ENCODE measurements at places on chromosomes 2 and 18.

- DNase-seq, result no peak
Observed at GRCh38 chr2:180677200-180677599, 303.2 kb upstream of the UBE2E3 start.

GRCh38 chr2:181471783-181472182 is 14.6 kb downstream of the ITGA4 start:
- DNase-seq, result no peak

DNA sequence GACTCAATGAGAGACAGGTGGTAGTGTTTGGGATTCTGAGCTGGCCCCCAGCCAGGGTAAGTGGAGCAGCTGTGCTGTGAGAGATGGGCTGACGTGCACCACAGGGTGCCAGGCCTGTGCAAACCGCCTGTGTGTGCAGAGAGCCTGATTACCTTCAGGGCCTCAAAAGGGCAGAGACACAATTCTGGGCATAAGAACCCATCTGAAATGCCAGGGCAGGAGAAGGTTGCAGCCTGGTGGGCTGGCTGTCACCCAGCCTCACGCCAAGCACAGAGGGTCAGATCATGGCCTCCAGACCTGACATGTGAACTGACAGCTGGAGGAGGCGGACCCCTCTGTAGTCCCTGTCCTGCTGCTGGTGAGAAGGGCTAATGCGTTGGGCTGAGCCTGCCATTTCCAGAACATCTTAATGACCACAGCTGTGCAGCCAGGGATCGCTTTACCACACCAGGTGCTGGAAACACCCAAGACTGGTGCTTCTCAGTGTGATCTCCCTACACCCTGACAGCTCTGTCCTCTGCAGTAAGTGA is 100.9 kb downstream of the ARL4C start:
- DNase-seq, result no peak

DNA sequence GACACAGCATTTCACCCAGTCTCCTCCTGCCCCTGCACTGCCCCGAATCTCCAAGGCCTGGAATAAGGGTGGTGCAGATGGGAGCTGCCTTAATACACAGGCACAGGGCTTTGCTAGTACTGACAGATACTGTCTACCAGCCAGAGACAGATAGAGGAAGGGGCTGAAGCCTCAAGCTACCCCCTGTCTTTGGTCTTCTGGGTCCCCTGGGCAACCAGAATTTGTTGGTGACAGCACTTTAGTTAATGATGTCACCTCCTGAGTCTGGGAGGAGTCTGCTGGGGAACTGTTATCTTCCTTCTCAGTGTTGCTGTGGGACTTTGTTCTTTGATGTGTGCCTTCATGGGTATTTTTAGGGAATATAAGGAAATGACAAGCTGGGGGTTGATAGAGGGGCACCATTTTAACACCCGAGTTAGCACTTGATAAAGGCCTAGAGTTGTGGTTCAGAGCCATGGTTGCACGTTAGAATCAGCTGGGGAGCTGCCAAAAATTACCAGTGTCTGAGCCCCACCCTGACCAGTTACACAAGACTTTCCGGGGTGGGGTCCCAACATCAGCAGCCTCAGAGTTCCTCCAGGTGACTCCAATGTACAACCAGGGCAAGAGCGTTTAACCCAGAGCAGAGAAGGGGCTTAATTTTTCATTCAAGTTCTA is 136.8 kb downstream of the SMAD7 start:
- no peak for DNase-seq

GRCh38 chr2:124804014-124804940 is 779.2 kb downstream of the CNTNAP5 start:
- DNase-seq, result no peak

- DNase-seq, result no peak
Observed at GRCh38 chr2:167871286-167871685, 376.1 kb downstream of the STK39 start.

- no peak for DNase-seq
Observed at GRCh38 chr2:156445296-156446220, 9.4 kb downstream of the GPD2 start.

- no peak for DNase-seq
Observed at GRCh38 chr18:37161491-37161890, 332.6 kb downstream of the KIAA1328 start.

- DNase-seq, result no peak
Observed at GRCh38 chr18:21853016-21853415, 112.4 kb downstream of the MIB1 start.

- no peak for DNase-seq
Observed at GRCh38 chr2:18194161-18194560, 315.7 kb downstream of the KCNS3 start.

- no peak for DNase-seq
Observed at GRCh38 chr18:50461251-50461650, 86.4 kb downstream of the SKA1 start.

DNA sequence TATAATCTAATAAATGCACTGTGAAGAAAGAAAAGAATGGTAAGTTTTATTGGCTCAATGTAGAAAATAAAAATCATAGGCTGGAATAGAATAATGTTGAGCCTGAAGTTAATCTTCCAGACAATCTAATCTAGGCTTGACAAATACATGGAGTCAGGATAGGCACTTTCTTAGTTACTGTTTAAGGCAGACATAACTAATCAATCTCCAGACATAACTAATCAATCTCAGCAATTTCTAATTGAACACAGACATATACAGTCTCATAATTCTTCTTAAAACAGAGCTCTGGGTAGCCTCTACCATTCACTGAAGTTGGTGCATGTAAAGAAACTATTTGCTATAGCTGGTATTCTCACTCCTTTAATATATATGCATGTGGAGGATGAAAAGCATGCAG is 150.1 kb upstream of the CTAGE1 start:
- DNase-seq, result no peak

DNA sequence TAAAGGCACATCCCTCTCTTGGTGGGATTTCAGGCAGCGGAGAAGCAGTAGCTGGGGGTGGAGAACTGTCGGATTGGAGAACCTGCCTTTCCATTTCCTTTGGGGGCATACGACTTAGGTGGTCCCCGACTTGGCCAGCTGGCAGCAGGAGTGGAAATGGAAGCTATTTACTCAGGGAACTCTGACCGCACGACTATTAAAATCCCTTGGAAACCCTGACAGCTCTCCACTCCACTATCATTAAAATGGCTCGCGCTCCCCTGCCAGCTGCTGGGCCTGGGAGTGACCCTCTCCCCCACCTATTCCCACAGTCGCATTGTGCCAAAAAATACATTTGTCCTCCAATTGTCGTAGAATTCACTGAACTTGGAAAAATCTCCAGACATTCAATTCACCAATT is 77.7 kb upstream of the APCDD1 start:
- DNase-seq, result no peak

DNA sequence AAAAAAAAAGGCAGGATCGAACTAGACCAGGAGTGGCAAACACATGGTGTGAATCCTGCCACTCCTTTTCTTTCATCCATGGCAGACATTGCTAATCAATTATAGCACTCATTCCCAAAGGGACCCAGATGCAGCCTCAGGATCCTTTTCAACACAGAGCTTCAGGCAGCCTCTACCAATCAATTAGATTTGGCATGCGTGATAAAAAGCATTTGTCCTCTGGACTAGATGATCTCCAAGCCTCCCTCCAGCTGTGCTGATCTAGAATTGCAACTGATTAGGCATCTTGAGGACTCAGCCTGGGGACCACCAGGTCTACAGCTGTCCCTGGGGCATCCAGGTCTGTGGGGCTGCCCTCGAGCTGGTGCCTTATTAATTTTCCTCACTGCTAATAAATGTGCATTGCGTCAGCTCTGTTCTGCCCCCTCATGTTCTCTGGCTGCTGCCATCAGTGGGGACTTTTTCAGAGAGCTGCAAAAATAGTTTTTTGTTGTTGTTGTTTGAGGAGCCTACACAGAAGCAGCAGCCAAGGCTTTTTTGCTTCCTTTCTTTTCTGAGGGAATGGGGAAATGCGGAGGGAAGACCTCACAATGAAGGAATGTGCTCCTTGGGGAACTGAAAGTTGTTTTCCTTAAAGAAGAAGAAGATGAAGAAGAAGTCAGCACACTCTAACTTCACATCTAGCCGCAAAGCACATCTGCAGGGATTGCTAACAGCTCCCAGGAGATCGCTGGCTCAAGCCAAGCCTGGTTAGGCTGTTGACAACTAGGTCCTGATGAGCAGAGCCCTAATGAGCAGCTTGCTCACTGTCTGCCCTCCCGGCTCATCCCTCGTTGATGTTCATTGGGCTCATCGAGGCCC is 8.8 kb upstream of the ATOH8 start:
- DNase-seq, result peak; percentile 63

- no peak for DNase-seq
Observed at GRCh38 chr2:20188851-20189250, 36.1 kb downstream of the SDC1 start.

GRCh38 chr2:151358166-151358970 is 976 bp downstream of the TNFAIP6 start:
- no peak for DNase-seq

GRCh38 chr18:58893388-58894099 is 28.9 kb downstream of the ZNF532 start:
- DNase-seq, result no peak

DNA sequence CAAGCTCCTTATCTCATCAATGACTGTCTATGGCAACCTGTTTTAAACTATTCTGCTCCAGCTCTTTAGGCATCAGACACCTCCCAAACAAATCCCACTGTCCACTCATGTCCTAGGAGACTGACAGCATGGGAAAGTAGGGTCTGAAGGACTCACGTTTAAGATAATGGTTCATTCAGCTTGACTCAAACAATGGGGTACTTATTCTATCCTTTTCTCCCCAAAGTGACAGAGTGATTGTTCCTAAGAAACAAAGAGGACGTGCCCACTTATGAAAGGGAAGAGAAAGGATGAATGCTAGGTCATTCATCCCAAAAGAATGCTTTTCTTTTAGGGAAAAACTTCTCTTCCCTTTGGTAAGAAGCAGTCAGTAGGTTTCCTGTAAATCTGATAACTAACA is 41.9 kb downstream of the ALK start:
- no peak for DNase-seq

GRCh38 chr2:42895134-42895790 is 102.9 kb upstream of the HAAO start:
- DNase-seq, result no peak

DNA sequence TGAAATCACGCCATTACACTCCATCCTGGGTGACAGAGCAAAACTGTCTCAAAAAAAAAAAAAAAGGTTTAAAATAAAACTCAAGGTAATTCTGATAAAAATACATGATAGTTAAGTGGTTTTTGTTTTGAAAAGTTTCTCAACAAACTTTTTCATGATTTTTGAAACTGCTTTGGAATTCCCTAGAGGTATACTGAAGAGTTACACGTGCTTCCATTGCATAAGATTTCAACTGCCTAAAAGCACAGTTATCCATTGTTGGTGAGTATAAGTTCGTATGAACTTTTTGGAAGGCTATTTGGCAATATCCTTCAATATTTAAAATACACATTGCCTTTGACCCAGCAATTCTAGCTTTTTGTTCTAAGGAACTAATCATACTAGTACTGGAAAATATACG is 74.9 kb downstream of the USP34 start:
- DNase-seq, result no peak

- DNase-seq, result no peak
Observed at GRCh38 chr2:205903549-205904129, 182.3 kb downstream of the INO80D start.

GRCh38 chr2:121824264-121824663 is 68.8 kb downstream of the TSN start:
- DNase-seq, result no peak

DNA sequence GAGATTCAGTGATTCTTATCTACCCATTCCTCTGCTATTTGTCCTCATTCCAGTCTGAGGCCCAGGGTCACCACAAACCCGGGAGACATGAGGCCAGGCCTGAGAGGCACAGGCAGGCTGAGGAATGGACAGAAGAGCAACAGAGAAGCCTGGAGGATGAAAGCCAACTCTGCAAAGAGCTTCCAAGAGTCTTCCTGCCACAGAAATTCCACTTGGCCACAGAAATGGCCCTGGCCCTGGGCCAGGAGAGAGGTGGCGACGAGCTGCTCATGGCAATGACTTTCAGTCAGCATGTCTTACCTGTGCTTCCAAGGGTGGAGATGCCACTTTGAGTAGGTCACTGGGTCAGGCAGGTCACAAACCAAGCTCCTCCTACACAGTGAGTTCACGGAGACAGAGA is 155.3 kb upstream of the PKDCC start:
- DNase-seq, result no peak

DNA sequence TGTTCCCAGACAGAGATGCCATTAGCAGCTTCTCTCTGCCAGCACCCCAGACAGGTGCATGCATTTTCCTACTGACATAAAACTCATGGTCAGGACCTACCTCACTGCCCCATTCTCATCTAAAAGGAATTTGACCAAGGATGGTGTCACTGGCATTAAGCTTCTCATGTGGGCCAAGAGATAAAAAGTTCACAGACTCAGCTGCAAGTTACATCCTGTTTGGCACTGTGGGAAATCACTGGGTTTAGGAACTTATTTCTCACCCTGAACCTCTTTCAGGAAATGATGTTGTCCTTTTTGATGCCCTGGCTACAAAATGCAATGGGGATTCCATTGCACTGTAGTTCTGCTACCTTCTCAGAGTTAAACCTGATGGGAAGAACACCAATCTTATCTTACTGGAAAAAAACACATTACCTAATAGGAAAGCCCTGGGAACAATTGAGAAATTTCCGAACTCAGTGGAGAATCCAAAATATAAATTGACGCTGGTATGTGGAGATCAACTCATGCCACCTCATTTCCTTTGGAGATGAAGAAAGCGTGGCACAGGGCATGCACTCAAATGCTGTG is 252.1 kb upstream of the COPS8 start:
- no peak for DNase-seq

- no peak for DNase-seq
Observed at GRCh38 chr2:3601561-3602271, 6.8 kb downstream of the COLEC11 start.

GRCh38 chr2:131046028-131046917 is 47.0 kb downstream of the FAM168B start:
- no peak for DNase-seq

DNA sequence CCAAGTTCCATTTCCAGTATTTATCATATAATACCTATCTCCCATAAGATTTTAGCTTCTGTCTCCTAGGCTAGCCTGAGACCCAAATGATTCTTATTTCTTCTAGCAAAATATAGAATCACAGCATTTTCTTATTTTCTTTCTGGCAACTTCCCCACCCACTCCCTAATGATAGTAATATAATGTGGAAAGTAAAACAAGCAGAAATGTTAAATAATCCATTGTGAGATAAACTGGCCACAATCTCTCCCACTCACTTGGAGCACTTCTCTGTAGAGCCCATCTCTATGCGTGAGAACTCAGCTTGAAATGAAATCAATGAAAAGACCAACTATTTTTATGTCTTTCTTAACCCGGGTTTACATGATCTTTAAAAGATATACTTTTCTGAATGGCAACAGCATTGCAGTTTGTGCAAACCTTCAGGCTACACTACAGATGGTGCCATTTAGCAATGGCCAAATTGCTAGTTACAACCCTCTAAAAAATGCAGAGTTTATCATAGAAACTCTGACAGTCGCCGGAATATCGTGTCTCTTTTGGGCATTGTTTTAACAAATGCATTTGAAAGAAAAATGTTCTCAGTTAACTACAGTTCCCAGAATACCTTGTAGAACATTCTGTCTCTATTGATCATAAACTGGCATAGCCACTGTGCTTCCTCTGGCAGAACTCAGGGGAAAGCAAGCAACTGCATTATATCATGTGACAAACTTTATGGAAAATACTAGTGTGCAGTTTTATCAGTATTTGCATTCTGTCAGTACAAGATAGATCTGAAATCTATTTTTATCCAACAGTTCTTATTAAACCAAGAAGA is 1407.4 kb upstream of the ZEB2 start:
- no peak for DNase-seq

Data from SK-N-MC (cell line).